ENCODE measurements at places on chromosomes 5 and 9.

GRCh38 chr9:113483676-113484257, 20.2 kb downstream of the RGS3 start:
- no peak for DNase-seq

GRCh38 chr5:147223948-147224791, 10.7 kb upstream of the STK32A start:
- DNase-seq = peak; percentile 38

DNA sequence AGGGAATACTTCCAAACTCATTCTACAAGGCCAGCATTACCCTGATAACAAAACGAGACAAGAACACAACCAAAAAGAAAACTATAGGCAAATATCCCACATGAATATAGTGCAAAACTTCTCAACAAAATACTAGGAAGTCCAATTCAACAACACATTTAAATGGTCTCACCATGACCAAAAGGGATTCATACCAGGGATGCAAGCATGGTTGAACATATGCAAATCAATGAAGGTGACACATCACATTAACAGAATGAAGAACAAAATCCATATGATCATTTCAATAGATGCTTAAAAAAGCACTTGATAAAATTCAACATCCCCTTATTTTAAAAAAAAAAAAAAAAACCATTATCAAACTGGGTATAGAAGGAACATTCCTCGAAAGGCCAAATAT, 186.0 kb downstream of the DTWD2 start:
- no peak for DNase-seq

DNA sequence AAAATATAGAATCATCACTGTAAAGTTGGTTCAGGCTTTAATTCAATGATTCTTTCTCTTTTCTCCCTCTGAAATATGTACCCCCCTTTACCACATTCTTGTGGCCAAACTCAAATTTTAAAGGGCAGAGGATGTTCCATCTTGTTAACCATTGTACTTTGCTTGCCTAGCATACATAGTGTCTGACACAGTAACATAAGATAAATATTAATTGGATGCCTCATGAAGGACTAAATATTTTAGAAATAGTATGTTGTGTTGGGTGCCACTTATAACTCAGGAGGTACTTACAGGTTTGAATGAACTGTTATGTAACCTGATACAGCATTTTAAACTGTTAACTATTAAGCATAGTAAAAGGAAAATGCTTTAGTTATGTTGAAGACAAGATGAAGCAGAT, 71.5 kb downstream of the NIPBL start:
- no peak for DNase-seq

- no peak for DNase-seq
Observed at GRCh38 chr5:135392256-135392655, 6.8 kb downstream of the MACROH2A1 start.

- no peak for DNase-seq
Observed at GRCh38 chr5:128083811-128084227, 253 bp downstream of the SLC12A2 start.

DNA sequence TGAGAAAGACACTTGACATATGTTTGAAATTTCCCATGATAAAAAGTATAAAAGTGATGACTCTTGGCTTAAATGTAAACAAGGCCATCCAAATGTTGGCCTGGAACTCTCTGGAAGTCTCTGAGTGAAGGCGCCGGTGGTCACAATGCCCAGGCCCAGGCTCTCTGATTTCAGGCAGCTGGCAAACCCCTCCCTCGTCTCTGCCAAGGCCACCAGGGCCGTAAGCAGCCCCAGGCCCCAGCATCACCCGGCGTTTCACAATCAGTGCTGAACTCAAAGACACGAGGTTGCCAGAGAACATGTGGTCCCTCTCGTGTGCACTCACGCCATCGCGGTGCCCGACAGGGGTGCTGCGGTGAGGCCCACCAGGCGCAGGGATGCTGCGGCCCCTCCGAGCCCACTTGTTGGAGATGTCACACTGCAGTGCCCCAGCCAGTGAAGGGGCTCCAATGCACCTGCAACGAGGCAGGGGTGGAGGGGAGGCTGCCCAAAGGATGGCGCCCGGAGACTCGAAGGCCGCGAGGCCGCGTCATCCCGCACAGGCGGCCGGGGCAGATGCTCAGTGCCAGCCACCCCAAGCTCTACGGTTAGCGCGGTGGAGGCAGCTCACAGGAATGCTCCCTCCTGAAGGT, 15.0 kb downstream of the LPCAT1 start:
- DNase-seq = no peak

DNA sequence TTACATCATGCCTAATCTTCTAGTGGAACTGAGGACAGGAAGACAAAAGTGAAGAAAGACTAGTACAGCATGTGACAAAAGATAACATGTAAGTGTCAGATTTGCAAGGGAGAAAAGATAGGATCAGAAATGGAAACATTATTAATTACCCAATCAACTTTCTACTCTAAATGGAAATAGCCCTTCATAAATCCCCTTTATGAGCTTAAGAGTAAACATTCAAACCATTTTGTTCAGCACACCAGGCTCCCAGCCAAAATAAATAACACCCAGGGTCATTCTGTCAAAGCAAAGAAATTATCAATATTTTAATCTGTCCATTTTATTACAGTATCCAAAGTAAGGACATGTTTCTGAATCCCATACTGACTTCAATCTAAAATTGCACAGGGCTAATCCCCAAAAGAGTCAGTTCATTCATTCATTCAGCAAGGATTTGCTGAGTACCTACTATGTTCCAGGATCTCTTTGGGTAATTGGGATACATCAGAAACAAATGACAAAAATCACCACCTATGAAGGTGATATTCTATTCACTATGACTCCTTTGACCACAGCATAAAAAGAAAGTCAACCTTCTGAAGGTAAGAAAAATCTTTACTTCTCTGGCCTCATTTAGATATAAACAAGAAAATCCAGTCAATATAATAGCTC, 5.3 kb downstream of the PRELID2 start:
- DNase-seq = no peak

DNA sequence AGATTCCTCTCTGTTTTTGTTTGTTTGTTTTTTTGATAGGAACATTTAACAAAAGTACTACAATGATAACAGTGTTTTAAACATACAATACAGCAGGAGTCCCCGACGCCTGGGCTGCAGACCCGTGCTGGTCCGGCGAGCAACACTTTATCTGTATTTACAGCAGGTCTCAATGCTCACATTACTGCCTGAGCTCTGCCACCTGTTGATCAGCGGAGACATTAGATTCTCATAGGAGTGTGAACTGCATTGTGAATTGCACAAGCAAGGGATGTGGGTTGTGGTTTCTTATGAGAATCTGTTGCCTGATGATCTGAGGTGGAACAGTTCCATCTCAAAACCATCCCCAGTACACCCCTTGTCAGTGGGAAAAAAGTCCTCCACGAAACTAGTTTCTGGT, 1068.5 kb upstream of the CDH10 start:
- no peak for DNase-seq

DNA sequence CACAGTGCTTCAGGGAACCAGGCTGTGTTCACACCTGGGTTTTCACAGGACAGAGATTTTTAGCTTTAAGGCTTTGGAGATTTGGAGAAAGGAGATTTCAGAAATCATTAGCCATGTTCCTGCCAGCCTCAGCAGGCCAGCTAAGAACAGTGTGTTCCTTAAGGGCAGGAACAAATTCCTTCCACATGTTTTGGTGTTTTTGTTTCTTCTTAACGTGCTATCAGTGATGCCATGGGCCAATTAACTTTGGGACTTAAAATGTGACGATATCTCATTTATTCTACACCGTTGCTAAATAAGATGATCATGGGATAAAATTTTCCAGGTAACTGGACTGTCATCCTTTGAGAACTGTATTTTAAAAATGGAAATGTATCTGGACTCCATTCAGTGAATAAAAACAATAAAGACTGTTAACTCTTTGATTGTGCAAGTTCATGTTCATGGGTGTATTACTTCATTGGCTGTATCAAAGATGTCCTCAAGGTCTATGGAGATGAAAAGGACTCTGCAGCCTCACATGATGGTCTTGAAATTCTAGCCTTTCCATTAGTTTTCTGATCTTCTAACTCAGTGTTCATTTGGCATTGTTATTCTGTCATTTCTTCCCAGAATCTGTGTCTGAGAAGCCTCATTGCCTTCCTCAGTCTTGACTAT, 72.3 kb downstream of the ZNF366 start:
- DNase-seq = no peak

- DNase-seq = peak; percentile 46
Observed at GRCh38 chr5:58491216-58491892, at the start of gene GAPT. TSS of gene GAPT (plus strand) at chr5:58491435. CDS start at chr5:58494537, 3,102 bp downstream.

DNA sequence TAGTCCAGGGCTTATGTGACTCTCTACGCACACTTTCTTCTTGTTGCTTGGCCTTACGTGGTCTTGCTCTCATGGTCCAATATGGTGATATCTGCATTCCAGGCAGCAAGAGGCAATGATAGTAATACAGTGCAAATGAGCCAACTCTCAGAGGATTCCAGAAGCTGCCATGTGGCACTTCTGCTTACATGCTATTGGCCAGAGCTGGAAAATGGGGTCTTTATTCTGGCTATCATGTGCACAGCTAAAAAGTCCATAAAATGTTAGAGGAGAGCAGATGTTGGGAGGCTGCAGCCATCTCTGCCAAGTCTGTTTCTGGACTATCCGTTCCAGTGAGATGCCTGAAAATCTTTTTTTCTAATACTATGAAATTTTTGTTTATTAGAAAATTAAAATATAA, 2.9 kb upstream of the SEPTIN8 start:
- DNase-seq = no peak

GRCh38 chr9:76615177-76615603, 149.0 kb upstream of the PCA3 start:
- DNase-seq = peak; percentile 60

GRCh38 chr5:169805937-169806700, 169.0 kb downstream of the DOCK2 start:
- DNase-seq = no peak

- no peak for DNase-seq
Observed at GRCh38 chr5:108078345-108078744, 303.6 kb downstream of the FBXL17 start.

DNA sequence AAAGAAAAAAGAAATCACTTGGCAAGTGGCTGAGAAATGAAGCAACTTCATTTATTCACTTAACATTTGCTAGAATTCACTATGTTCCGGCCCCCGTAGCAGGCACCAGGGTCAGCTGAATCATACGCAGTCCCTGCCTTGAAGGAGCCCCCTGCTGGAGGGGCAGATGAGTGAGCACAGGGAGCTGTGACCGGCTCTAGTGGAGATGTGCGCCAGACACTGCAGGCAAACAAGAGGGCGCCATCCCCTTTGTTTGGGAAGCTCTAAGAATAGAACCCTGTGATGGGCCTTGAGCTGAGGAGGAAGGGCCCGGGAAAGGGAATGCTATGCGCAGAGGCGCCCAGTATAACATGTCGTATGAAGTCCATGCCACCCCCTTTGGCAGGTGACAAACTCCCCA, 20.2 kb upstream of the RPL26L1 start:
- DNase-seq = peak; percentile 56

- DNase-seq = no peak
Observed at GRCh38 chr9:30796764-30797163, 1587.7 kb upstream of the ACO1 start.

GRCh38 chr9:14346231-14346791, 32.4 kb upstream of the NFIB start:
- no peak for DNase-seq

DNA sequence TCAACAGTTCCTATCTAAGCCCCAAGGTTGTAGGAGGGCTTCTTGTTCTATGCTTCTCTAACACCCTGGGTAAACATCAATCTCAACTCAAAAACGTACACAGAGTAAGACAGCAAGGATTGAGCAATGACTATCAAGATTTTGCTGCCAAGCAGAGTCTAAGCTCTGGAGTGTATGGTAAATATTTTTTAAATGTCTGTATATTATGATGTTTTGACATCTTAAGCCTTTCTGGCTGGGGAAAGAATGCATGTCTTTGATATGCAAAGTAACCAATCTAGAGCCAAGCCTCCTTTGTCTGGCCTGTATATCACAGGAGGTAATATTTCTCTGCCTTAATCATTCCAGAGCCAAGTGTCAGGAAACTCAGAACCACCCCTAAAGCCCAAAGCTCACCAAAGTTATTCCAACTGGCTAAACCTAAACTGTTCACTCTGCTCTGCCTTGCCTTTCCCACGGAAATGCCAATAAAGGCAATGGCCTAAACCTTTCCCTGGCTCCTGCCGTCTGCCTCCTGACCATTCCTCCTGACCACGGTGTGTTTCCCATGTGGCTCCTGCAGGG, 45.2 kb downstream of the YIPF5 start:
- DNase-seq = no peak

DNA sequence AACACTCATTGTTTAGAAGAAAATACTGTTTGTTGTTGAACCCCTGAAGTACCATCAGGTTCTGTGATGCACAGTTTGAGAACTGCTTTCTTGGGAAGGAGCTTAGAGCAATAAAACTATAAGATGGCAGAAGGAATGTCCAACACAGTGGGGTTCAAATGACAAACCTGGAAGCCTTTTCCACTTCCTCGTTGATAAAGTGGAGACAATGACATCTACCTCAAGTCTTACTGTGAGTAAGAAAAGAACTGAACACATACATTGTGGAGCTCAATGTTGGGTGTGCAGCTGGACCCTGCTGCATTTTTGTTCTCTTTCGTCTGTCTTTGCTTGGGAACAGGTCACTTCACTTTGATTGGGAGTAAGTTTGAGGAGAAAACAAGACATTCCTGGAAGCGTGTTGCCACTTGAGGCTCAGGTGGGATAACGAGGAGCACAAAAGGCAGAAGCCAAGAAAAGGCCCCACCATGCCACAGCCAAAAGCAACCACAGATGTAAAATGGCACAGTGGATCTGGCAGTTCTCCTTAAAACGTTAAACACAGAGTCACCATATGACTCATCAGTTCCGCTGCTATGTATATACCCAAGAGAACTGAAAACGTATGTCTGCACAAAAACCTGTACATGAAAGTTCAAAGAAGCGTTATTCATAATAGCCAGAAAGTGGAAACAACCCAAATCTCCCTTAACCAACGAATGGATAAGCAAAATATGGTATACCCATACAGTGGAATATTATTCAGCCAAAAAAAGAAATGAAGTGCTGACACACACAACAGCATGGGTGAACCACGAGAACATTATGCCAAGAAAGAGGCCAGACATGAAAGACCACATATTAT, 42.9 kb upstream of the SUB1 start:
- DNase-seq = peak; percentile 32

- no peak for DNase-seq
Observed at GRCh38 chr9:90640361-90640760, 2.3 kb downstream of the DIRAS2 start.

DNA sequence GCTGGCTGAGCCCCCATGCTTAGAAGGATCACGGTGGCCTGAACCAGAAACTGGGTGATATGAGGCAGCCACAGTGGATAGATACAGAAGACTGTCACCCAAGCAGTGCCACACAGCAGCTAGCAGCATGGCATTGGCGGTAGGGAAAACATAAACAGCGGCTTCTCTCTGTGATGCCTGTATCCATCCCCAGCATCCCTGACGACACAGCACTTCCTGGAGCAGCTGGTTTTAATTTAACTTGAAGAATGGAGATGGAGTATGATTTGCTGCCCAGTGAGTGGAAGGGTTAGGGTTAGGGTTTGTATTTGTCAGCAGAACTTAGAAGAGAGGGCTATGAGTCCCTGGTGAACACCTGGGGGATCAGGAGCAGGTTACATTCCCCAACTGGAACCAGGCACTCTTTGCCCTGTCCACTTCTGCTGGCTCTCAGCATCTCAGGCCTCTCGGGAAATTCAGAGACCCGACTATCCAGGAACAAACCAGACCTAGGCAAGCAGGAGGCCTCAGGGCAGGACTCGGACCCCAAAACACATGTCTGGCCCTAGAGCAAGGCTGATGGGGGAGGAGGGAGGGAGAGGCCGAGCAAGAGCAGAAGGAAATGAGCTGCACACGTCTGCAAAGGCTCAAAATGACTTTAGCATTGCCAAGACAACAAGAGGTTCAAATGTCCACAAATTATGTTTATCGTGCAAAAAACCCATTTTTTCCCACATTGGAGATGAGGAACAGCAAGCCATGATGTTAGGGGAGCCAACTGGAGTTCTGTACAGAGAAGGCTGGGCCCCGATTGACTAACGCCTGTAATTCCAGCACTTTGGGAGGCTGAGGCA, 6.5 kb upstream of the GGTA1 start:
- DNase-seq = no peak

Data from hematopoietic multipotent progenitor cell treated with erythropoietin and hydrocortisone succinate and interleukin-3 and kit ligand, for 8 days (in vitro differentiated cells).